Osteocyte (in vitro differentiated cells): ENCODE measurements at places on chromosomes 6 and 20.

- no peak for DNase-seq
These were observed 71.8 kb downstream of the ASCC3 start for GRCh38 chr6:100809346-100809745.

DNA sequence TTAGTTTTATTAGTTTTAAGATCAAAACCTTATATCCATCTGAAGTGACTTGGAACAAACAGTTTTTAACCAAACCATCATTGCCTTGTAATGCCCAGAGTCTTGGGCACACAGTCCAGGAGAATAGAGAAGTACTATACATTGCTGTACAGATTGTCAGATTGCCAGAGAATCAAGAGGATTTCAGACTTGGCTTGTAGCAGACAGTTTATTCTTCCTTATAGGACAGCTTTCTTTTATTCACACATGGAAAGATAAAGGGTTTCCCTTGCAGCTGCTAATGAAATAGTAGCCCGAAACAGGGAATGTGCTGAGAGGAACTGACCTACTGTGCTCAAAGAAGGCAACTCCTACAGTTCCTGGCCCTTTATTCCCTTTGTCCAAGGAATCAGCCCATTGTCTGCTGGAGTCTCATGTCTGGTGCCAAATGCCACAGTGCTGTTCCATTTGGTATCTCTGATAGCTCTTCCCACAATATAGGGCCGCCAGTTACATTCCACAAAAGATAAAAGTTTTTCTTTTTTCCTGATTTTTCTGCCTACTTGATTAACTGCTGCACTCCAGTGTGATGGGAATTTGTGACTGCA is 30.6 kb downstream of the DCBLD1 start:
- no peak for DNase-seq

- DNase-seq, result no peak
These were observed 89.1 kb upstream of the PHACTR3 start for GRCh38 chr20:59515013-59515905.

DNA sequence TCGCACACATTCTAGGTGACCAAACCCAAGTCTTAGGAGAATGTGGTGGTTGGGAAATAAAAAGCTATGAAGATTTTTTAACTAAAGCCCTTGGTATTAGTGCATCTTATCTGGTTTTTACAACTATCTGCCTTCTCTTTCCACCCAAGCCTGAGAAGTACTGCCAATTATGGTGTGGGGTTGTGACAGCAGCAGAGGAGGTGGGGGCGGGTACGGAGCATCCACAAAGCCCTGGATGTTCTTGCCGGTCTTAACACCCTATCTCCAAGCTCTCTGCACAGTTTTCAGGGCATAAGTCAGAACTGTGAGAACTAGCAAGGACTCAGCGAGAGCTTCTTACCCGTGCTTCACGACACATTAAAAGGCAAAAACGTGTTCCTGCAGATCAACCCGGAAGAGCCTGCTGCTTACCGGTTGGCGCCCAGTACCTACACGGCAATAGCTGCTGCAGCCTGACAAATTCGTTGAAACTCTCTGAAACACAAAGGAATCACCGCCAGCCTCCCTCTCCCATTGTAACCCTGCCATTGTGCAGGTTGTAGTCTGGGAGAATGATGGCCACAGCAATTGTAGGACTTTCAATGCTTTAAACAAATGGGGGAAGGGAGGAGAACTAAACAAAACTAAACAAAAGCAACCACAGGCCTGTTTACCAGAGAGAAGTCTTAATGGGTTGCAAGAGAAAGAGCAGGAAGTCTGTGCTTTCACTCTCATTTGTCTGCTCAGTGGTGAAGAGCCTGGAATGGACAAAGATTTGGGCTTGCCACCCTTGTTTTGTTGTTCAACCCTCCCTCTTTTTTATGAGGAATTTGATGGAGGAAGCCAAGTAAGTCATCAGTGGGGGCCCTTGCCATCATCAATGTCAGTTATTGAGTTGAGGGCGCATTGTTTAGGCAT is 461.0 kb upstream of the JARID2 start:
- no peak for DNase-seq

GRCh38 chr6:11854408-11855165 is 76.0 kb upstream of the ADTRP start:
- DNase-seq, result no peak

- no peak for DNase-seq
These were observed 222.8 kb upstream of the RREB1 start for GRCh38 chr6:6884916-6885315.

GRCh38 chr6:747028-747427 is 54.1 kb upstream of the EXOC2 start:
- DNase-seq, result no peak

- DNase-seq, result no peak
These were observed 303.7 kb downstream of the UTRN start for GRCh38 chr6:144588697-144589325.

DNA sequence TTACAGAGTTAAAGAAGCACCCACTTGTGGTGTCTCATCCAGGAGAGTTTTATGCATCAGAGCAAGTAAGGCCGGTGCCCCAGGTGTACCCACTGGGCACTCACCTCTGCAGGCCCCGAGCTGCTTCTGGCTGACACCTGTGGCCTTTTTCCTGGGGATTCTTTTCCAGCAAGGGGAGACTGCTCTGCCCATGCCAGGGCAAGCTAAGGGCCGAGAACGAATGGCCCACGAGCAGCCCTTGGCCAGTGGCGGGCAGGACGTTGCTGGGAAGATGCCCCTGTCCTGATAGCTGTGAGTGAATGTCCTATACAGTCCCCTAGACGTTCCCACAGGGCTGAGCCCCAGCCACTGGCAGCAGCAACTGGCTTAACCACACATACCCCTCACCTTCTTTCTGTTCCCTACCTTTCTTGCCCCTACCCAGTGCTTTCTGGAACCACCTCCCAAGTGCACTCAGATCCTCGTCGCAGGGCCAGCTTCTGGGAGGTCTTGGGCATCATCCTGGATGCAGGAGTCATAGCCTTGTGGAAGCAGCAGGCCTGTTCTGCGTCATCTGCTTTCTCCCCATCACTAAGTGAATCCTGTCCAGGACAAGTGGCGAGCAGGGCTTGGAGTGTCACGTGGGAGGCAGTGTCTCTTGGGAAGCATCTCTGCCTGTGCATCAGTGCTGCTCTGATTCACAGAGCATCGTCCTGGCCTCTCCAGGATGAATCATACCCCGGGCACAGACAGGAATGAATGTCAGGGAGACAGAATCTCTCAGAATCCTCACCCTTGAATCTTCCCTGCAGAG is 32.5 kb downstream of the SYNDIG1 start:
- peak; percentile 81 for DNase-seq

- no peak for DNase-seq
These were observed 124.7 kb upstream of the MARCKS start for GRCh38 chr6:113732384-113732966.

- peak; percentile 46 for DNase-seq
These were observed 187.8 kb downstream of the ANKRD60 start for GRCh38 chr20:58040447-58041290.

DNA sequence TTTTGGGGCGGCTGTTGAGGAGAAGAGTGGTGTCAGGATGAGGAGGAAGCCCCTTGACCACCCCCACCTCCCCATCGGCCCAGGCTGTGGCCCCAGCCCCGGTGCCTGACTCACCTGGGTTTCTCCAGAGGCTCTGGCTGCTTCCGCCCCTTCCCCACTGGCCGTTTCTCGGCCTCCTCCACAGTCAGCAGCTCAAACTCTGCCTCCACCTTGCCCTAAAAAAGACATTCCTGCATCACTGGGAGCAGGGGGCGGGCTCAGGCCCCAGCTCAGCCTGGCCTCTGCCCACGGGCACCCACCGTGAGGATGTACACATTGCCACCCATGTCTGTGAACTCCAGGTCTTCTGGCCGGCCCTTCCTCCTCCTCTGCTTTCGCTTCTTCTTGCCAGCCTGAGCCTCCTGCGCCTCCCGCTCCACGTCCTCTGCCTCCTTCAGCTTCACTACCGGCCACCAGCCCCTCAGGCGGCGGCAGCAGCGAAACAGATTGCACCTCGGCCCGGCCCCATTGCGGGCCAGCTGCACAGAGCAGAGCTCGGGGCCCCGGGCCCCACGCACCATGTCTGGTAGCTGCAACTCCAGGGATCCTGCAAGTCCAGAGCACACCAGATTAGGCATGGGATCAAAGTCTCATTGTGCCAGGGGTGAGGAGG is 17.3 kb downstream of the ERGIC3 start:
- DNase-seq, result no peak

GRCh38 chr6:157069585-157069984 is 253.7 kb downstream of the TMEM242 start:
- DNase-seq, result no peak

DNA sequence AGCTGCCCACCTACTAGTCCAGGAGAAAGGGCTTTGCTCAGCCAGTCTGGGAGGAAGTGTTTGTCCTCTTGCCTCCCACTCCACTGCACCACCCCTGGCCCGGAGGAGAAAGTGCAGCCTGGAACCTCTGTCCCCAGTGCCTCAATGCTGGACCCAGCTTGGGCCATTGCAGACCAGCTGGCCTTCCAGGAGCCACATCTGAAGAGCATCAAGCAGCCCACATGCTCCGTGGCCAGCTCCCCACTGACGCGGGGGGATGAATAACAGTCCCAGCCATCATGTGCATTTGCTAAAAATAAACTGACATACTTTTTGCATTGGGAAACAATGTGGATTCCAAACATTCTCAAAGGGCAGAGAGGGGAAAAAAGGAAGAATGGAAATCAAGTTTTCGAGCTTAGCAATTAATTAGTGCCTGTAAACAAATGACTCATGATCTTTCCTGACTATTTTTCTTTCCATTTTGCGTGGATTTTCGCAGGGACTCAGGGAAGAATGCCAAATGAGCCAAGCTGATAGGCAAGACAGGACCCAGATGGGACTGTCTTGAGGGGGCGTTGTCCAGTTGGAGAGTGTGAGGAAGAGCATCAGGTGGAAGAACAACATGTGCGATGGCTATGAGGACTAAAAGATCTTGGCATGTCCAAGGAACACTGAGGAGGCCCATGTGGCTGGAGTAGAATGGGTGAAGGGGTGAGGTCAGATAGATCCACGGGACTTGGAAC is 34.1 kb downstream of the CEBPB start:
- no peak for DNase-seq

DNA sequence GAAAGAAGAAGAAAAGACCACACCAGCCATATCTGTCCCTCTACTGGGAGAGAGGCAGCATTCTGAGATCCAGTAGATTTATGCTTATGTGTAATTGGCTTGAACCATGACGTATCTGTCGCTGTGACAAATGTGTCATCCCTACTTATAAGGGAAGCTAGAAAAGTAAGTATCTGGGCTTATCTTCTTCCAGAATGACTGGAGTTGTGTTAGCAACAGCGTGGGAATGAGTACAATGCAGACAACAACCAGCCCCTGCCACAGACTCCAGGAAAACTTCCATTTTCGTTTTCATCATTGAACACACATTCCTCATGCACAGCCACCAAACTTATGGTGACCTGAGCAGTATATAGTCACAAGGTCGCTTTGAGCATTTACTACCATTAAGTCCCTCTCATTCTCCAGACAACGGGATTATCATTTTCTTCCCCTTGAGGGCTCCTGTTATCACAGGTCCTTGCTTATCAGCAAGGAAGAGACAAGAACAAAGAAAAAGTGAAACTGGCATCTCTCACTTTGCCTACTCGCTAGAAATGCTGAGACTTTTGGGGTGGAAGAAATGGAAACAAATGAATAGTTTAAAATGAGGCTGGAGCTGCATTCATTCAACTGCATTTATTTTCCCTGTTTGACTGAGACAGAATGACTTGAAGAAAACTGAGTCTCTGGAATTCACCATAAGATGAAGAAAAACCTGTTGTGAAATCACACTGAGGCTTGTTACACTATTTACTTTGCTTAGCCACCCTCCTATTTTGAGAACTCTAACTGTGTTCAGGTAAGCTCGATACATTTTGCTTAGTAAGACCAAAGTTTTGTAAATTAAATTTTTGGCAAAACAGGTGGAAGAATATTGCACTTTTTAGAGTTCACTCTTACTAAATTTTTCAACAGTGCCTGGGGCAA is 149.3 kb upstream of the FOXQ1 start:
- no peak for DNase-seq

DNA sequence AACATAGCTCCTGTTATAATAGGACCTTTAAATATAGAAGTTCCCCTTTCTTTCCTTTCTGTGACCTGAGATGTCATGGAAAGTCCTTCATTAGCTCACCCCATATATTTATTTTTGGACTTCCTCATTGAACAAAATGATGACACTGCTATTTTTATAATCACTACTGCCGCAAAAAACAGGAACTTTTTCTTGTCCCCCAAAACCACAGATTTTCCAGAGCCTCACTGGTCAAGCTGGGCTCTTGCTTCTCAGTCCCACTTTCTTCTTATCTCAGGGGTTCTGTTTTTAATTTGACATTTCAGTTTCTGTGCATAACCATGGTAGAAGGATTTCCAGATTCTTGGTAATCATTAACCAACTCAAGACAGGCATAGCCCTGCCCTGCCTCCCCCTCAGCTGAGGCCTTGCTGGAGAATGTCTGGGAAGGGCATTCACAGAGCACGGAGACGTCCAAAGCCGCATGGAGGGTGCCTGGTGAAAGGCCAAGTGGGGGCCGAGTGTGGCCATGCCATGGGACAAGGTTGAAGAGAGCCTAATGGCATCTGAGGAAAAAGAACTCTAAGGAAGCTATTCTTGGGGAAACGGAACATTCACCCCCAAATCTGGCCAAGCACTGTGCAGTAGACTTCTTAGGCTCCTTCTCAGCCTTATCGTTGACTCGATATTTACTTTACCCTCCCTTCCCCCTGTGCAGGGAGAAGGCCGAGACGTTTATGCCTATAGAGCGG is 73.7 kb downstream of the EDN1 start:
- no peak for DNase-seq

GRCh38 chr6:168908887-168909286 is 344.8 kb downstream of the THBS2 start:
- DNase-seq, result no peak

- no peak for DNase-seq
These were observed 37.9 kb upstream of the FUCA2 start for GRCh38 chr6:143549221-143549948.

DNA sequence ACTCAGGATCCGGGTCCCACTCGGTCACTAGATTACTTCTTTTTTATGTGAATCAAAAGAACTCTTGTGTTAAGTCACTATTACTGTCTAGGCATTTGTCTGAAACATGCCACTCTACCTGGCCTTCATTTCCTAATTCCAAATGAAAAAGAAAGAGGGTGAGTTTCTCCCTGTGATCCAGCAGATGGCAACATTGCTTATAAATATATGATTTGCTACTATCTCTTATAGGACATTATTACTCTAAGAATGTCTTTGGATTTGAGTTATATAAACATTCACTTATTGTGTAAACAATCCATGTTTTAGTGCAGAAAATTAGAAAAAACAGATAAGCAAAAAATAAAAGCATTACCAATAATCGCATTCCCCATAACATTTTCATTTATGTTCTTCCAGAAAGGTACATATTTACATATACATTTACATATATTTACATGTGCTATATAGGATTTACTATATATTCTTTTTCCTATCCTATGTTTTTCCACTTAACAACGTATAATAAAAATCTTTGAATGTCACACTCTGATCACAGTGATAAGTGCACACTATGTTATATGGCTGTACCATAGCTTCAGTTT is 66.9 kb downstream of the FAXC start:
- no peak for DNase-seq
